ENCODE measurements at places on chromosomes 12 and 14.

DNA sequence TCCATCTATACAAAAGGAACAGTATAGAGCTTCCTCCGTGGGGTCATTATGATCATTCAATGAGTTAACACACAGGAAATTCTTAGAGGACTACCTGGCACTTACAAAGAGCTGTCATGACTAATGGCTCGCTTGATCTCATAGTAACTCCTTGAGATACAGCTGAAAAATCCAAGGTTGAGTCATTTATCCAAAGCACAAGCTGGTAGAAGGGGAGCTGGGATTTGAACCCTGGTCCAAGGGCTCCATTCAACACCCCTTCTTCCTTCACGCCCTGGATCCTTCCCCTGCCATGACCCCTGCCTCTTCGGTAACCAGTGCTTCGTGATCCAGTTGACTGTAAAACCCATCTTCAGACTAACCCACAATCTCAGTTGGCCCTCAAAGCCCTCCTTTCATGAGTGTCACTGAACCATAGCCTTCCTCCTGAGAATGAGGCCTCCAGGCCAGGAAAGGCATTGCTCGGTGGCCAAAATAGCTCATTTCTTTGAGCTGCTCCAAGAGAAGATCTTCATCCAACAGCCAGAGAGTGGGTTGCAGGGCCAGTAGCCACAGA, 7.8 kb downstream of the ZFP36L1 start:
- no peak for DNase-seq

DNA sequence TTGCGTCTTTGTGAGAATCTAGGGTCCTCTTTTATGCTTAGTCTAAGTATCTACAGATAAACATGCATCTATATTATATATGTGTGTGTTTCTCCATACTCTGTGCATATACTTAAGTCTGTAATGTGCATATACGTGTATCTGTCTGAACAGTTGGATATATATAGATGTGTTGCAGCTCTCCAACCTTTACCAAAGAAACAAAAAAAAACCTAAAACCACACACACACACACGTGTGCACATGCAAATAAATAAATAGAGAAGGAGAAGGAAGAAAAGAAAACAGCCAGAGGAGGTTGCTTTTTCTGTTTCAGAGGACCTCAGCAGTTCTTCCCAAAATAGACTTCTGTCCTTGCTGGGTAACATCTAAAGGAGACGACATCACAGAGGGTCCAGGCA, 244.9 kb downstream of the CACNA1C start:
- no peak for DNase-seq

DNA sequence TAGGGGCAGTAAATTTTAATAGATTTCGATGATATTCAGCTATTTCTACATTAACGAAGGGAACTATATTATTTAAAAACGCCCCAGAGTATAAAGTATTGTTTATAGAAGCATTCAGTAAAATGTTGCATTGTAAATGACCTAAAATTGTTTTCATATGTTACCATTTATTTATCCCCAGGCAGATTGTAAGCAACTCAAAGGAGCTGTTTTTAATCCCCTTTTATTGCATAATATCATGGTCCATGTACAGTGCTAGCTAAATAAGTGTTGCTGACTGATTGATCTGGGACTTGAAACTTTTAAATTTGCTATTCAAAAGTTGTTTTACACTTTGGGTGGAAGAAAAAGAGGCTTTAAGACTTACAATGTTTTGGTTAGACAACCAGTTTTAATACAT, 199.0 kb upstream of the SLC38A2 start:
- DNase-seq: no peak

- no peak for DNase-seq
These were observed 383.7 kb downstream of the EGLN3 start for GRCh38 chr14:33567023-33567728.

GRCh38 chr14:99426265-99426664, 54.4 kb downstream of the SETD3 start:
- peak; percentile 26 for DNase-seq

GRCh38 chr12:112170971-112171596, 45.7 kb downstream of the TRAFD1 start:
- no peak for DNase-seq

GRCh38 chr12:71840231-71840847, 780 bp downstream of the TBC1D15 start:
- DNase-seq: no peak

DNA sequence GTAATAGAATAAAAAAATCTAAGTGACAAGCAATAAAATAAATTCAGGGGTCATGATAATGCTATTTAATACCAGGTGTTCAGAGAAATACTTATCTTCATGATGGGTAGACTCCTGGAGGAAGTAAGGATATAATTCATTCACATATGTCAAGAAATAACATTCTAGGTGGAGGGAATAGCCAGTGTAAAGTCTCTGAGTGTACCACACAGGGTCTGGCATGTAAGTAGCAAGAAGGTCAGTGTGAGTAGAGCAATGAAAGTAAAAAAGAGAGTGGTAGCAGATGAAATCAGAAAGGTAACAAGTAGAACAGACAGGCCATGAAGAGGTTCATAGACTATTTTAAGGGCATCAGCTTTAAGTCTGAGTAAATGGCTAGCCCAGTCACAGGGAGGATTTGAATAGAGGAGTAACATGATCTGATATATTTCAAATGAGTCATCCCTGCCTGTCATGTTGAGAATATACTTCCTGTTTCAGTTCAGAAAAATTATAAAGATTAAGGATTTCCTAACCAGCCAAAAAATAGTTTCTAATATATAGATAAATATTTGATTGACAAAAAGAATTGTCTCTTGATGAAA, 519.9 kb downstream of the C12orf50 start:
- DNase-seq: no peak

Data from WERI-Rb-1 (cell line).